Type B pancreatic cell (in vitro differentiated cells): ENCODE measurements at places on chromosomes 6 and 20. TPM values are rescaled to one million over a fixed set of nuclear protein-coding genes. Genes with fewer than 3 reads are reported as not detected.

HAO1 gene
- not detected in 2 replicates for total RNA-seq

CCN6 gene
- total RNA-seq: not detected in 2 replicates

PRDM13 gene
- not detected in 2 replicates for total RNA-seq

ATP6V1G2 gene
- 1.6 and 5.9 TPM in 2 replicates for total RNA-seq

SLC17A9 gene
- total RNA-seq: 3.9 and 5.6 TPM in 2 replicates

POM121L2 gene
- total RNA-seq: 0.10 and 0.14 TPM in 2 replicates
